ENCODE measurements at places on chromosomes 16 and 17.

- DNase-seq: peak; percentile 55
Measured at GRCh38 chr17:80876950-80877728, 114.5 kb upstream of the CHMP6 start.

DNA sequence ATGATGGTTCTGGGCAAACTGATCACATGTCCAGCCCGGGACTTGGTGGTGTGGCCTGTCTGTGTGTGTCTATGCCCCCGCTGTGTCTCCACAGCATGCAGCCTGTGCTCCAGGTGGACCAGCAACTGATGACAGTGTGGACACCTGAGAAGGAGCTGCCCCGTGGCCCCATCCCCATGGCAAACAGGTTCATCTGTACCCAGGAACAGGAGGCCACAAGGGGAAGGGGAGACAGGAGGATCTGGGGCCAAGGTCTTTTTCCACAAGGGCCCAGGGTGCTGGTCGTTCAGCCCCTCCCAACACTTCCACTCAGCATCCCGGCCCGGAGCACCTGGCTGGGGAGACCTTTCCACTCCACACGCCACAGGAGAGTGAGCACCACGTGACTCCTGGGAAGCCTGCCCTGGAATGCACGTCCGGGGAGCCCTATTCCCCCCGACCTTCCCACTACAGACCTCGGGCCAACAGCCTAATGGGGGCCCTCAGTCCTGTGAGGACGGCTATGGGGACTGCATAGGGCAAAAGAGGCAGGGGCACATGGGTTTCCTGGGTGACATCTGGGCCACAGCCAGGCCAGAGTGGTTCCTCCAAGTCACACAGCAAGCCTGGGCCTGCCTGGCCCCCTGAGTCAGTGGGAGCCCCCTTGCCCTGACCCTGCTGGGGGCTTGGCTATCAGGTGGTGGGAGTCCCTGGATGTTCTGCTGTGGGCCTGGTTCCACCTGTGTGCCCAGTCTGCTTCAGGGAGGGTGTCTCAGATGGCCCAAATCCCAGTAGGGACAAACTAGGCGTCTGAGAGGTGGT is 20.8 kb upstream of the NXPH3 start:
- no peak for DNase-seq

GRCh38 chr16:86391486-86391885 is 118.8 kb upstream of the FOXF1 start:
- DNase-seq: no peak

GRCh38 chr16:27311897-27312303 is 1.9 kb upstream of the IL4R start:
- DNase-seq: no peak

DNA sequence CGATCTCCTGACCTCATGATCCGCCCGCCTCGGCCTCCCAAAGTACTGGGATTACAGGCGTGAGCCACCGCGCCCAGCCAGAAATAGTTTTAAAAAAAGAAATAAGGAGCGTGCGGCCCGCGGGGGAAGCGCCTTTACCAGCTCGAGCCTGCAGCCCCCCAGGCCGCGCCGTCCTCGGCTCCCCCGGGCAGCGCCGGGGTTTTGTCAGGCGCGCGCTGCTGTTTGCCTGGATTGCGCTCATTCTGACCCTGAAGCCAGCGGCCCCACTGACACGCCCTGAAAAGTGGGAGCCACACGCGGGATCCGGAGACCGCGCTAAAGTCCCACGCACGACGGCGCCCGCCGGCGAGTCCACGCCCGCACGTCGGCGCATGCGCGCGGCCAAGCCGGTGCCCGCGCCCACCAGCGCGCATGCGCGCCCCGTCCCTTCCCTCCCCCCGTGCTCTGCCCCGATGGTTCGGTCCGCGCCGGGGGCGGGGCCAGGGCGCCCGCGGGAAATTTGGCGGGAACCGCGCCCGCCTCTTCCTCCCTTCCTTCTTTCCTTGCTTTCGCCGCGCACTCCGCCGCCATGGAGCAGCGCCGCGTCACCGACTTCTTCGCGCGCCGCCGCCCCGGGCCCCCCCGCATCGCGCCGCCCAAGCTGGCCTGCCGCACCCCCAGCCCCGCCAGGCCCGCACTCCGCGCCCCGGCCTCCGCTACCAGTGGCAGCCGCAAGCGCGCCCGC is at the start of gene CDT1:
TSS of gene CDT1 (plus strand) at position 526 of the 724 bp plus-strand sequence. CDS start at position 569, 43 bp downstream.
- DNase-seq: peak; percentile 78

DNA sequence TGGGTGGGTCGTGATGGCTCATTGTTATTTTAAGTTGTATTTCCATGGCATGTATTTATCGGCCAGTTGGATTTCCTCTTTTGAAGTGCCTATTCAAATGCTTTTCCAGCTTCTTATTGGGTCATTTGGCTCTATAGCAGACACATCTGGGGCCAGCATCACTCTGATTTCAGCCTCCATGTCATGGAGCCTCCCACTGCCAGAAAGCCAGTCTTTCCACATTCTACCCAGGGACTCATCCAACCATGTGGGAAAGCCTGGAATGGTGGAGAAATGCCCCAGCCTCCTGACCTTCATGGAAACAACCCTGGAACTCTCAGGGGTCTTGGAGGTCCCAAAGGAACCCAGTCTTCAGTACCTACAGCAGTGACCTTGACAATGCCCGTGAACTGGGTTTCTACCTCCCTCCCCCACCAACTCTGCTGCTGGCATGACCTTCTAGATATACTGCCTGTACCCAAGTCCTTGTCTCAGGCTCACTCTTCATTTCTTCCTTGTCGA is 33.8 kb upstream of the ADGRG1 start:
- no peak for DNase-seq

DNA sequence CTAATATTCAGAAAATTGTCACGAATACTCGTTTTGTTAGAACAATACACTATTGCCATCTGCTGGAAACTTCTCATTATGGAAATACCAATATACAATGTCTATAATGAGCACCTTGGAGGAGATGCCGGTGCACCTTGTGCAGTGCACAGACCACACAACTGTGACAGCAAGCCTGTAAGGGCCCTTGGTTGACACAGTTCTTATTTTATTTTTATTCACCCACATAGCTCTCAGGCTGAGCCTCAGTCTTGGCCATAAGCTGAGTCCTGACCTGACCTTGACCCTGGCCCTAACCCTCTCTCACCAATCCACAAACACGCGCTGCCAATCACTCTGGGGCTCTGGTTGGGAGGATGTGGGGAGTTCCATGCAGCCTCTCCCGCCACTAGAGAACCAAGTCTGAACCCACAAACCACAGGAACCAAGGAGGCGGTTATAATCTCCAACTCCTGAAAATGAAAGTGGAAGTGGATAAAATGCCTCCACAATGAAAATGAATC is 7.6 kb downstream of the AIPL1 start:
- DNase-seq: peak; percentile 13

DNA sequence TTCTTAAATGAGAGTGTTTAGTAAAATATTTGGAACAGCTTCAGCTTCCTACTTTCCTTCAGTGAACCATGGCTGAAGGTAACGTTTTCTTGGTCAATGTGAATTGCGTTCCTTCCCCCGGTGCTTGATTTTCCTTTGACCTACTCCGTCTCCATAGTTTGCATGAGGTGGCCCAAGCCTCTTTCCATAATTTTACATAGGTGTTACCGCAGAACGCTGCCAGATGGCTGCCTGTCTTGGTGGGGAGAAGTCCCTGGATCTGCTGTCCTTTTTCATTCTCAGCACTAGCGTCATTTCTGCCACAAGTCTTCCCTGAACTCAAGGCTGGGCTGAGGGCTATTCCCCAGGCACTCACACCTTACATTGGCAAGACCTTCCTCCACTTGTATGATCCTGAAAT is 178.4 kb downstream of the PRKCA start:
- DNase-seq: no peak

- DNase-seq: no peak
Measured at GRCh38 chr16:54620197-54620596, 310.5 kb upstream of the IRX5 start.

GRCh38 chr16:66741169-66741900 is 10.1 kb downstream of the DYNC1LI2 start:
- DNase-seq: no peak

DNA sequence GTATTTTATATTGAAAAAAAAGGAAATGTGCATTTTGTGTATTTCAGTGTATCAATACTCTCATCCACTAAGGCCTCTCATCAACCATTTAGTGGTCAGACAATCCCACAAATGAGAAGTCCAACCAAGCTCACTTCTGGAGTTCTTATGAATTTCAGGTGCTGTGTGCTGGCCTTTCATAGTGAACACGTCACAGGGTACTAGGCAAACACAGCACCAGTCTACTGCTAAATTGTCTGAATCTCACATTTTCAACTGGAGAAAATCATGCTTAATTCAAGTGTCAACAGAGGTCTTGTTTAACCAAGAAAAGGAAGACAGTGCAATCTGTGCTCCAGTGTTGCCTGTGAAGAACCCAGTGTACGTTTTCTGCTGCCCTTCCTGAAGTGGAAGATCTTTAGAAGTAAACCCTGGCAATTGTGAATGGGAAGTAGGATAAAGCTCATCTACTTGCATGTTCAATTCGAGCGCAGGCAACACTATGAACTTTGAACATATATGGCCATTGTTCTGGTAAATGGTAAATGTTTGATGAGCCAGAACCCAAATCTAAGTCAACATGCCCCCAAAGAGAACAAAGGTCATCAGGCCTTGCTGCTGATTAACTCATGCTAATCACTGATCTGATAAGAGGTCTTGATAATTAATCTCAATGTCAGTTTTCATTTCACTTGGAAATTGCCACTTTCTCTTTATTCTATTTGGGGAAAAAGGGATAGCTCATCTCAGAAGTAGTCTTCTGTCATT is 439.2 kb upstream of the SOX9 start:
- no peak for DNase-seq

DNA sequence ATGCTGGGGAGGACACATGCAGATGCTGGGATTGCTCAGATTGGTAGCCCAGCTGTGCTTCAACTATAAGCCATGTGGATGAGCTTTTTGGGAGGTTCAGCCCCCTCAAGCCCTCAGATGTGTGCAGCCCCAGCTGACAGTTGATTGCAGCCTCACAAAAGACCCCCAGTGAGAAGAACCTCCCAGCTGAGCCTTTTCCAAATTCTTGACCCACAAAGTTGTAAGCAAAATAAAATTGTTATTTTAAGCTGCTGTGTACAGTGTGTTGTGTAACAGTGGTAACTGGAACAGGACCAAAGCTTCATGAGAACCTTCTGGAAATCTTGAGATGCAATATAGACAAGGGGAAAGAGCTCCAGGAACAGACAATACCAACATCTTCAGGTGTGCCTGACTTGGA is 156.8 kb upstream of the IRX3 start:
- DNase-seq: no peak
